ENCODE measurements at places on chromosomes 6 and 20. TPM values are rescaled to one million over a fixed set of nuclear protein-coding genes. Genes with fewer than 3 reads are reported as not detected.

Gene MEI4
- total RNA-seq = not detected

Gene PAK5
- 0.19 TPM for total RNA-seq

Gene PSORS1C2
- total RNA-seq = not detected

Gene SLC35D3
- total RNA-seq = not detected

Gene TRIM40
- not detected for total RNA-seq

Gene CDH26
- 4.5 TPM for total RNA-seq

Gene POM121L2
- total RNA-seq = not detected

Gene FBXL4
- 23.5 TPM for total RNA-seq

Gene GSTA5
- not detected for total RNA-seq

Gene SRMS
- total RNA-seq = not detected
